ENCODE measurements at places on chromosomes 11 and 22.
A peak's percentile ranks its signal among the peaks of the same experiment; 100 is the strongest.

DNA sequence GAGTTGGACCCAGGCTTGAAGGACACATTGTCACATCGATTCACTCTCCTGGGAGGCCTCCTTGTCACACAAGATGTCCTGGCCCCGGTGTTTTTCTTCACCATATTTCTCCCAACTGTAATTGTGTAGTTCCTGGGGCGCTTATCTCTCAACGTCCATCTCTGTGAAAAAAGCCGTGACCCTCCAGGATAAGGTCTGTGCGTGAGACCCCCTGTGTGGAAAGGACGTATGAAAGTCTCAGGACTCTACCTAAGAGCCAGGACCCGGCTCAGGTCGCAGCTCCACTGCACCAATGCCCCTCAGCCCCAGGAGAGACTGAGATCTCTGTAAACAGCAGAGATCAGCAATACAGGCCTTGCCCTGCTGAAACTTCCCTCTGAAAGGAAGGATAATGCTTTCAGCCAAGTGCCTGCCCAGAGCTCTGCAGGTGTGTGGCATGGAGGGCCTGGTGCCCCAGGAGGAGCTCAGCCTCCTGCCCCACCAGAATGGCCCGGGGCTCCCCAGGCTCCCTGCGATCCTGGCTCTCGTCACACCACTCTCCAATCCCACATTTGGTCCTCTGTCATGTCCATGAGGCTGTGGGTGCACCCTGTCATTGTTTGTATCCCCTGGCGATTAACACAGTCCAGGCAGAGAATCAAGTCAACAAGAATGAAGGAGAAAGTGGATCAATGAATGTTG is 119.2 kb upstream of the TMEM45B start:
- DNase-seq: no peak

DNA sequence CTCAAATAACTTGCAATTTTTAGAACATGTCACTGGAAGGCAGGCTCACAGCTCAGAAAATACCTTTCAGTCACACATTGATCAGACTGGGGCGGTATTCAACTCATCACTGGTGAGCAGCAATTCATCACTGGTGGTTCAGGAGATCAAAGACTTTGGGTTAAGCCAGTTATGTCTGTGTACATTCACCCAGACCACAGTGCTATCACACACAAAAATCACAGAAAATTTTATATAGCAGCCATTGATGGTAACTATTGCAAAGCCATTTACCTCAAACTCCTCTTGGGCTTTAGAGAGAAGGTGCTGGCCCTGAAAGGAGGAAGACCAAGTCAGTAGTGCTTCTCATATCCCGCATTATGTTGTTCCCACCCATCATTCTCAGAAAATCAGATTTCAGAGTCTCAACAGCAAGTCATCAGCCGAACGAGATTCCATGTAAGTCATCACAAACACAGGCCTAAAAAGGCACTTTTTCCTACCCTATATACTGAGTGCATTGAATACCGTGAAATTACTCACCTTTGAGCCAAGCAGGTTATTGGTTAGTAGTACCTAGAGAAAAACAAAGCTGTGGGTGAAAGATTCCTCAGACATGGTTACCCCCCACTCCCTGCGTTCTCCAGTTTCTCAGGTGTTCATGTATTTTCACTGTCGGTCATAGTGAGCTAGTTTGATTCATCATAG is 14.0 kb upstream of the WDR74 start:
- no peak for DNase-seq

DNA sequence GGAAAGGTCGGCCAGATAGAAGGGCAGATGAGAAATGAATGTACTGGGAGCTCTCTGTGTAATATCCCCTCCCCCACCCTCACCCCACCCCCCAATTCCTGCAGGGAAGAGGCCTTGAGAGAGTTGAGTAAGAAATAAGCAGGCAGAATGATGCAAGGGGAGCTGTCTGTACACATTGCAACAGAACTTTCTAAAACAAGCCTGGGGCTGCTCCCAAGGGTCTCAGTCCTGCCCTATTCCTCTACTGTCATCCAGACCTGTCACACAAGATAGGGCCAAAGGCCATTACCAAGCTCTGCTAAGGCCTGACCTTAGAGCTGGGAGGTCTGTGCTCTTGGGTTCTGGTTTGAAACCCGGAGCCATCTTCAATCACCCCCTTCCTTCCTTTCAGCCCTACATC is 5.7 kb upstream of the DGAT2 start:
- DNase-seq: peak; percentile 41

DNA sequence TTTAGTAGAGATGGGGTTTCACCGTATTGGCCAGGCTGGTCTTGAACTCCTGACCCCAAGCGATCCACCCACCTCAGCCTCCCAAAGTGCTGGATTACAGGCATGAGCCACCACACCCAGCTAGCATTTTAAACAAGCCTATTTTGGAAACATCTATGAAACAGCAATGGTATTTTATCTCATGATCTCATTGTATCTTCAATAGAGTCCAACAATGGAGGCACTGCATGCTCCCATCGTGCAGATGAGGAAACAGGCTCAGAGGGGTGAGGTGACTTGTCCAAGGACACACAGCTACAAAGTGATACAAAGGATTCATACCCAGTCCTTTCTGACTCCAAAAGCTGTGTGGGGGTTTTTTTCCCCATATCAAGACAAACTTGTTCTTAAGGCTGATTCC is 39.0 kb upstream of the RTL6 start:
- DNase-seq: no peak

- no peak for DNase-seq
Measured at GRCh38 chr11:64743591-64744543, at the start of gene RASGRP2. RASGRP2 (minus strand) TSS chr11:64744142; CDS start chr11:64742866, 1,276 bp downstream.

- DNase-seq: no peak
Measured at GRCh38 chr11:31141789-31142188, 227.8 kb downstream of the DCDC1 start.

DNA sequence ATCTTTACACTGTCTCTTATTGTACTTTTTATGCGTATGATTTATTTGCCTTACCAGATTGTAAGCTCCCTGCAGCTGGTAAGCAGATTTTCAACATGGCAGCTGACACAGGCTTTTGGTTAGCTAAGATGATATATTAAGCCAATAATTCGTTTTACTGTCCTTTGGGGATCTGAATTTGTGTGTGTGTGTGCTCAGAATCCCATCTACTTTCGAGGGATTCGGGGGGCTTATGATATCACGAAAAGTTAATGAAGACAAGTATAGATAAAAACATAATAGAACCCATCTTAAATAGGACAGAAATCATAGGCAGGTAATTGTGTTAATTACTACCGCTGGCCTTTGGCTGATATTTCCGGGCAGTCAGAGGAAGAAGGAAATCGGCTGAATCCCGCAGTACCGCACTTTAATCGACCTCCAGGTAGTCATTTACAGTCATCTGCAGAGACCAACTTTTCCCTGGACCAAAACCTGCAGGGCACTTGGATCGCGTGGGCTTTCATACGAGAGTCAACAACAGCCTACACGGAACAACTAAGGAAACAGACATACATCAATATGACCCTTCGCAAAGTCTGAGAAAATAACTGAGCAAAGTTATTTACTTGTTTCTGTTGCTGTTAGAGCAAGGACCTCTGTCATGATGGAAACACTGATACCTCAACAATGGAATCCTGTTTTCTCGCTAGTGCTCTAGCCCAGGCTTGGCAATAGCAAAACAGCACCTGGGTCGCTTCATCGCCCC is 802 bp downstream of the KBTBD3 start:
- DNase-seq: no peak

DNA sequence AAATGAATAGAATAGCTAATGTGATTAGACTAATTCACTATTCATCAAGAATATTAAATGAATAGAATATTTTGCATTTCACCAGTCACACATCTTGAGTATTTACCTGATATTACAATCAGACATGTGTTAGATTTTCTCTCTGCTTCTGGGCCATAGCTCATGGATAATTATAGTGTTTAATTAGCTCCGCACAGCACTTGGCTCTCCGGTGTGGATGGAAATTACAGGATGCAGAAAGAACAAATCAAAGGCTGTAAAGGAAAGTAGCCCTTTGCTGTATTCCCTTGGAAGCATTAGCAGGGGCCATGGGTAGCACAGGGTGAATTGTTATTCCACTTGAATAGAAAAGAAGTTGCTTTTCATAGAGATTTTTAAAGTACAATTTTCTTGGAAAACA is 320.3 kb upstream of the SORL1-AS1 start:
- DNase-seq: no peak

DNA sequence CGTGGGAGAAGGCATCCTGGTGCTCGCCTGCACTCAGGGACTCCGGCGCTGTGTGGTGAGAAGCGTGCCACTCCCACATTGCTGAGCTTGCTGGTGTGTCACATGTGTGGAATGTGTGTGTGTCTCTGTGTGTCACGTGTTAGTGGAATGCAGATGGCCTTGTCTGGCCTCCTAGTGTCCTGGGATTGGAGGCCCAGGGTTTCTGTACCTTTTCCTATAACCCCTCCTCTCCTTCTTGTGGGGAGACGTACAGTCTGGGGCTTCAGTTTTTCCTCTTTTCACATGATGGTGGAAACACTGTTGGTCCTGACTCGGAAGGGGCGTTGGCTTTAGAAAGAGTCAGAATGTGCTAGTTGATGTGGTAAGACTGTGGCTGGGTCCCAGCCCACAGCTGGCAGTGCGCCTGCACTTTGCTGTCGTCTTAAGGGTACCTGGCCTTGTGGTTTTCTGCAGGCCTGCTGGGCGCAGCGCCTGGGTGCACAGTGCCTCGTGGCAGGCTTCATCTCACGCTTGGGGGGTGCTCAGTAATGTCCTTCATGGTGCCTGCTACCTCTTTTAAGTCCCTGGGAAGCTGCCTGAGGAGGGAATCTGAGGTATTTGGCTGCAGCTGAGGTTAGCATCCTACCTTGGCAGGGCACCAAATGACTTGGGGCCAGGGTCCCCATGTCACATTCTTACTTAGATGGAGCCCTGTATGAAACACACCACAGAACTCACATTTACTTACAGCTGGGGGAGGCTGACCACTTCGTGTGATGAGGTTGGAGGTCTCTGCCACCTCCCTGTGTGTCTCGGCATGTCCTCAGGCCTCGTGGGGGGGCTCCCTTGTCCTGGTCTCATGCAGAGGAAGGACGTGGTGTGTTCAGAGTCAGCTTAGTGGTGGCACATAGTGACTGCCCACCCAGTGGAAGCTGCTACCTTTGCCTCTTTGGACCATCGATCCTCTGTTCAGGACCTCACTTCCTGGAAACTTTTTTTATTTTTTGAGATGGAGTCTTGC is 61.9 kb downstream of the MED15 start:
- peak; percentile 41 for DNase-seq

DNA sequence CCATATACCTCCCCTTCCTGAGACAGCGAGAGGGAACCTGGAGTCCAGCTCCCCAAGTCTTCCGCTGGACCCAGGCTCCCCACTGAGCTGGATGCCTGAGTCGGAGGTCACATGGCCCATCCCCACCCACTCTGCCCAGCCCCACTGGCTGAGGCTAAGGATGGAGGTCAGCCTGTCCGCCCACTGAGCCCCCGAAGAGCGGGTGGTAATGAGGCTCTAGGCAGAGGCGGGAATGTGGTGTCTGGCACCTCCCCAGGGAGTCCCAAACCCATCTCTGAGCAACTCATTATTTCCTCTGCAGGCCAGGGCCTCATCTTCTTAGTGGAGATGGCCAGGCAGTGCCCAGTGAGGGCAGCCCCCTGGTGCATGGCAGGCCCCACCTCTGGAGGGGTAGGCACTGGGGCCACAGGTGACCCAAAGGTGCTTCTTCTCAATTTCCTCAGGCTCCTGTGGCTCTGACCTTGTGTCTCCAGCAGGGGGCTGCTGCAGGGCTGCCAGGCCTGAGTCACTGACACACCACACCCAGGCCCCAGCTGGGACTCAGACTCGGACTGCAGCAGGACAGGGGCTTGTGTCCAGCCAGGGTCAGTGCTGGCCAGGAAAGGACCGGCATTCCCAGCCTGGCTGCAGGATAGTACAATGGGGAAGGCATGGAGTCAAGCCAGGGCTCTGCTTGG is 10.2 kb upstream of the PDE2A start:
- peak; percentile 29 for DNase-seq

GRCh38 chr11:106789406-106789805 is 228.9 kb downstream of the GUCY1A2 start:
- no peak for DNase-seq

- no peak for DNase-seq
Measured at GRCh38 chr22:20647586-20648305, 126.2 kb upstream of the SERPIND1 start.

DNA sequence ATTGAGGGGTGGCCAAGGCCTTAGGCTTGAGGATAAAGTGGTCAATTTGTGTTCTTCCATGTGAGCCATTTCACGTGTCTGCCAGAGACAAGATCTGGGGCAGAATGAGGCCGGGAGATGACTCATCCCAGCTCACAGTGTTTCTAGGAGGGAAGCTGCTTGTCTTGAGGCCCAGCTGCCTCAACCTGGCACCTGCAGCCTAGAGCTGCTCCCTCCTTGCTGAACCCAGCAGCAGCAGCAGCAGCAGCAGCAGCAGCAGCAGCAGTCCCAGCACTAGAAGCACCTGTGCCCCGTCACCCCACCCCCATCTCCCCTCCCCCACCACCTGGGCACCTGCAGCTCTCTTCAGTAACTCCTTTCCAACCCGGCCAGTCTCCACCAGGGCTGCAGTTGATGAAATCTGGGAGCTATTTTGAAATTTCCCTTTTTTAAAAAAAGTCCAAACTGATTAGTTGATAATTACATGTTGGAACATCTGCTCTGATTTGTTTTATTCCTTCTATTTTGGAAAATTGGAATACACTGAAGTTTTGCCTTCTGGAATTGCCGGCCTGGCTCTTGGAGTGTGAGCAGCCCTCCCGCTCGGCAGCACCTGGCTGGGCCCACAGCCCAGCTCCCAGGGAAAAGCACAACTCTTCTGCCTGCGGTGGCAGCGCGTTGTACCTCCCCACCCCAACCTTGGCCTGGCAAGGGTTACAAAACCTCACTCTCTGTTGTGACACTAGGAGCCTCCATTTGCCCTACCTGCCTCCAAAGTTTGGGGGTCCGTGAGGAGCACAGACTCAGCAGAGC is 143.5 kb downstream of the NXPE2 start:
- DNase-seq: no peak

DNA sequence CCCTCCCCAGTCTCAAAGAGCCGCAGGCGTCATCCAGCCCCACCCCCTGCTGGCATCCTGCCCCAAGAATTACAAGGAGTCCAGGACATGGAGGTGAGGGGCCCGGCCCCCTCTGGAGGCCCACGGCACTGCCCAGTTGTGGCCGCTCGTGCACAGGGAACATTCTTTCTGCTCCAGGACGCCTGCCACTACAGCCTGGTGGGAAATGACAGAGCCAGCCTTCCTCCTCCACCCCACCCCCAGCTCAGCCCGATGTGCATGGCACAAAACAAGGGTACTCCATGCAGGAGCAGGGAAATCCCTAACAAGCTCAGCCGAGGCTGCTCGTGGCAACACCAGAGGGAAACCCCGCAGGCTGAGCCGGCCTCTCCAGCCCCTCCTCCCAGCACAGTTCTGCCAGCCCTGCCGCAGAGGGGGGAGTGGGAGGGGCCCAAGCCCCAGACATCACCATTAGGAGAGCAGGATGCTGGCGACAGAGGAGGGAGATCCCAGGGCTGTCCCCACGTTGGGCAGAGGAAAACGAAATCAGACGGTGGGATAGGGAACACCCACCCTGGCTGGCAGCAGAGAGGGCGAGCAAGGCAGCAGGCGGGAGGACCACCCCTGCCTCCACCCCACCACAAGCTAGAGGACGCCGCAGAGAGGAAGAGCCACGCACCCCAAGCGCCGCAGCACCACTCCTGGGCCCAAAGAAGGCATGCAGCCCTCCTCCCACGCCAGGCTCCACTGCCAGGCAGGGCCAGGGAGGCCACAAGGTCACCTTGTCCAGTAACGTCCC is 10.0 kb downstream of the IGSF9B start:
- DNase-seq: no peak

Data from large intestine (tissue), 12 donors.